Type B pancreatic cell (in vitro differentiated cells): ENCODE measurements at places on chromosomes 3 and 15.

DNA sequence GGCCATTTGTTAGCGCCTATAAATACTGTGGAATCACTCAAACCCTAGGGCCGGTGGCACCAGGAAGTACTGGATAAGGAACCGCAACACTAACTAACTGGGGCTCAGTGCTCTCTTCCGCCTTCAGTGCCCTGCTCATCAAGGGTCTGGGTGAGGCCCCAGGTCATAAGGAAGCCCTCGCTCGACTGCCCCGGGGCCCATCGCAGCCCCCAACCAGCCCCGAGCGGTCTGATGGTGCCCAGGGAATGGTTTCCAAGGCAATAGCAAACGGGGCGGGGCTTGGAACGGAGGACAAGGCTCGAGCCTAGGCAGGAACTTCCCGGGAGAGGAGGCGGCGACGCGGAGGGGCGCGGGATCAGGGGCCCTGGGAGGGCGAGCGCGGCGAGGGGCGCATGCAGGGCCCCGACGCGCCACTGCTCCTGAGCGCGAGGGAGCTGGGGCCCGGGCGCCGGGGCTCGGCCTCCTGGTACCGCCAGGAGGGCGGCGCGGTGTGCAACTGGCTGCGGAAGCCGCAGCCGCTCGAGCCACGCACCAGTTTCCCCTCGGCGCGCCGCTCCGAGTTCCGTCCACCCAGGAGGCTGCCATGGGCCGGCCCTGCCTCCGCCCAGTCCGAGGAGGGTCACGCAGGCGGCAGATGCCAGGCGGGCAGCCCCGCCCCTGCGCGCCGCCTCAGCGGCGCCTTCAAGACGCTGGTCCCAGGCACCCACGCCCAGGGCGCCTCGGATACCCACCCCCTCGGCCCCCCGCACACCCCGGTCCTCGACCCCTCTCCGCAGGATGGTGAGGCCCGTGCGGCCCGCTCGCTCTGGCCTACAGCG is at the start of gene TTLL3:
Gene TTLL3, plus strand, starts transcription at position 648 of the 818 bp plus-strand sequence. CDS start 400 bp downstream, outside the sequence.
- H3K27ac ChIP-seq = peak within 1 kb of the TSS; percentile 88
- H3K36me3 ChIP-seq = no peaks in the 10 kb centered on the region
- peaks cover 33% of the 10 kb centered on the region for H3K4me1 ChIP-seq

GRCh38 chr3:46440531-46441294 is 24.0 kb downstream of the LTF start:
- no peak overlapping the region for H3K27ac ChIP-seq
- H3K36me3 ChIP-seq = no peaks in the 10 kb centered on the region
- no peak for DNase-seq
- no peaks in the 10 kb centered on the region for H3K27me3 ChIP-seq

- H3K27me3 ChIP-seq = no peaks in the 10 kb centered on the region
- H3K4me1 ChIP-seq = peaks cover 43% of the 10 kb centered on the region
- H3K4me3 ChIP-seq = peak overlapping the region; percentile 98
- peak; percentile 75 for DNase-seq
- H3K27ac ChIP-seq = peak overlapping the region; percentile 90
Observed at GRCh38 chr3:37243820-37244748, 69.7 kb upstream of the LRRFIP2 start.

GRCh38 chr3:22960105-22960984 is 242.8 kb upstream of the UBE2E2 start:
- H3K4me1 ChIP-seq = peaks cover 13% of the 10 kb centered on the region
- DNase-seq = no peak
- H3K27me3 ChIP-seq = peaks cover 16% of the 10 kb centered on the region
- no peak overlapping the region for H3K27ac ChIP-seq

DNA sequence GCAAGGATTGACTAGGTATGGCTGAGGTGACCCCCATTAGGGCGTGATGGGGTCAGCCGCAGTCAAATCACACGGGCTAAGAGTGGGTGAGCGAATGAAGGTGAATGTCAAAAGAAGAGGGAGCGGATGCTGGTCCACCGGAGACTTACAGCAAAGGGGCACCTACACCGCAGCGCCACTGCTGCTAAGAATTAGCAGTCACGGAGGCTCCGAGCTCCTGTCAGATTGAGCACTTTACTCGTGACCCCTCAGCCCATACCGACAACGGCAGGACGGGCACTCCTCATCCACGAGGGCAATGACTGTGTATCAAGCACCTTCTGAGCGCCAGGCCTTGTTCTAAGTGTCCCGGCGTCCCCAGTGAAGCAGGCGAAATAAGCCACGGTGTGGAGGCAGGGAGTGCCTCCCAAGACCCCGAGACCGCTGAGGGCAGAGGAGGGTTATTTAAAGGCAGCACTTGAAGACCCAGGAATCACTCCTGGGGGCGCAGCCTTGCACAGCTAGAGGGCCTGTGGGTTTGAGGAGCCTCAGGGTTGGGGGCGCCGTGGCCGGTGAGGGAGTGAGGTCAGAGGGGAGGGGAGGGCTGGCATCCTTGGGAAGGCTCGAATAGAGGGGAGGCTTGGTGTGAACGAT is 61.6 kb upstream of the GATA2 start:
- no peaks in the 10 kb centered on the region for H3K36me3 ChIP-seq
- peak; percentile 61 for DNase-seq
- H3K4me3 ChIP-seq = no peak overlapping the region

DNA sequence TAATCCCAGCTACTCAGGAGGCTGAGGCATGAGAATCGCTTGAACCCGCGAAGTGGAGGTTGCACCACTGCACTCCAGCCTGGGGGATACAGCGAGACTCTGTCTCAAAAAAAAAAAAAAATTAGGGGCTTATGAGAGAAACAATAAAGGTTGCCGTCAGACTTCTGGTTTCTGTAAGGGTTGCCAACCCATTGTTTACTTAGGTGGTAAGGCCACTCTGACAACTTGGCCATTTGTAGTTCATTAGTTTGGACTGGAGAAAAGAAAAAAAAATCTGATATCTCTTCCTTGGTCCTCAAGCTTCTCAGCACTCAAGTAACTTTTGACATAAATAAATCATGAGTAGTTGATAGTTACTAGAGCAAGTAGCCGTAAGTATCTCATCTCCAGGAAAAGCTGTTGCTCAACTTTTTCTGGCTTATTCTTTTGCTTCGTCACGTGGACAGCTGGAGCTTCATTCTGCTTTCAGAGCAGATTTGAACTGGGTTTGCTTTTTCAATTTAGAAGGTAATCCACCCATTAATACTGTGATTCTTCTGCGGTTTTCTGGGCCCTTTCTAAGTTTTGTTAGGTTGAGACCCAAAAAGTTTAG is 9.4 kb downstream of the SNX1 start:
- peaks cover 16% of the 10 kb centered on the region for H3K4me1 ChIP-seq
- no peak for DNase-seq
- no peak overlapping the region for H3K4me3 ChIP-seq
- no peaks in the 10 kb centered on the region for H3K27me3 ChIP-seq

DNA sequence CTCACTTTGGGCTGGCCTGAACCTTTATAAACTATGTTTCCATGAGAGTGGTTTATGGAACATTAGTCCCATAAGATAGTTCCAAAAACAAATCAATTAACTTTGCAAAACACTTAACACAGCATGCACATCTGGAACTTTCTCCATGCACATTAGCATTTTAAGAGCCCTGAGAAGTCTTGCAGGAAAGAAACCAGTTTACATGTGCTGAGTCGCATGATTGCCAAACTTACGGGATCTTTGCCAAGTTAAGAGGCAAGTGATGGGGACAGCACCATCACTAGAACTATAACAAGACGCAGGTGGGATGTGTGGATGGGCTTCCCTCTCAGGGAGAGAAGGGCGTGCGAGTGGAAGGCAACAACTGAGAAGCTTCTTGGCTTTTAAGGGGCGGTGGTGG is 20.7 kb downstream of the ADAMTS9 start:
- H3K4me3 ChIP-seq = no peak overlapping the region
- no peaks in the 10 kb centered on the region for H3K4me1 ChIP-seq
- H3K27ac ChIP-seq = no peak overlapping the region
- H3K36me3 ChIP-seq = peaks cover 11% of the 10 kb centered on the region
- H3K27me3 ChIP-seq = no peaks in the 10 kb centered on the region
- no peak for DNase-seq

GRCh38 chr3:181623924-181624694 is 87.6 kb upstream of the SOX2 start:
- H3K4me1 ChIP-seq = peaks cover 15% of the 10 kb centered on the region
- no peak for DNase-seq
- H3K27ac ChIP-seq = peak overlapping the region; percentile 85
- H3K27me3 ChIP-seq = no peaks in the 10 kb centered on the region
- H3K4me3 ChIP-seq = peak overlapping the region; percentile 59

GRCh38 chr15:48996276-48996675 is 32.6 kb upstream of the SHC4 start:
- no peak overlapping the region for H3K27ac ChIP-seq
- H3K36me3 ChIP-seq = peaks cover 44% of the 10 kb centered on the region
- no peaks in the 10 kb centered on the region for H3K4me1 ChIP-seq
- no peaks in the 10 kb centered on the region for H3K27me3 ChIP-seq
- no peak overlapping the region for H3K4me3 ChIP-seq
- no peak for DNase-seq

DNA sequence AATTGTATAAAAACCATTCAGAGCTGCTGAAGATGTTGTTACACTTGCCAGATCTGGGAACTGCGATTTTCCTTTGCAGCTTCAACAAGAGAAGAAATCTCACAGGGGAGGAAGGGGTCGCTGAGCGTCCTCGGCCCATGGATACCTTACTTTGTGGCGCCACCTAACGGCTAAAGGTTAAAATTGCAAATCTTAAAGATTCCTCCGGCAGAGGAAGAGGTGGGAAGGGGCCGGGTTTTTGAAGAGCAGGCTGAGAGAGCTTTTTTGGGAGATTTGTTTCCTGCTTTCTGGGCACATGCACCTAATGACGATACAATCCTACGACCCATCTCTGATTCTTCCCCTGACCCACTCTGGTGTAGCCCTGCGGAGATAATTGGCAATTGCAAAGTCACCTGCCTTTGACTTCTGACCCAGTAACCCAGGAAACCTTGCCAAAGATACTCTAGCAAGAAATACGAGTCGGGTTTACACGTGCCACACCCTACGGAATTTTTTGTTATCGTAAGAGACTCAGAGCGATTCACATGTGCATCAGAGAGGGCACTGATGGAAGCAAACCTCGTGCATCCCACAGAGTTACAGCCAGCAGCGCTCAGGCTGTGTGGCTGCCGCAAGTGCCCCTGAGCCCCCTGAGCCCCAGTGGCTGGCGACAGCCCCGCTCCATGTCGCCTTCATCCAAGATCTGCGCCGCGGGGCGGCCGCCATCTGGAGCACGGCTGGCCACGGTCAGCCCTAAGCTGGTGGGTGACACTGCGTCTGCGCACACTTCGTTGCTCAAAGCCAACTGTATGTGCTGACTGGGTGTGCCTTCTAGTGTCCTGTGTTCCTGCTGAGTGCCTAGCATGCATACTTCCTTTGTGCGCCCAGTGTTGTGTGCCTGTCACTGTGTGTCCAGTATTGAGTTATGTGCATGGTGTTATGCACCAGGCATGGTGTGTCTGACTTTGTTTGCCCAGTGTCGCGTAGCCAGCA is 55.2 kb upstream of the CHRNA7 start:
- no peaks in the 10 kb centered on the region for H3K36me3 ChIP-seq
- DNase-seq = no peak
- peak overlapping the region; percentile 46 for H3K27ac ChIP-seq
- peaks cover 23% of the 10 kb centered on the region for H3K27me3 ChIP-seq

- no peak overlapping the region for H3K27ac ChIP-seq
- H3K27me3 ChIP-seq = no peaks in the 10 kb centered on the region
- peaks cover 5% of the 10 kb centered on the region for H3K4me1 ChIP-seq
- no peak overlapping the region for H3K4me3 ChIP-seq
- no peaks in the 10 kb centered on the region for H3K36me3 ChIP-seq
- no peak for DNase-seq
Observed at GRCh38 chr3:30193625-30194044, 412.8 kb upstream of the TGFBR2 start.

DNA sequence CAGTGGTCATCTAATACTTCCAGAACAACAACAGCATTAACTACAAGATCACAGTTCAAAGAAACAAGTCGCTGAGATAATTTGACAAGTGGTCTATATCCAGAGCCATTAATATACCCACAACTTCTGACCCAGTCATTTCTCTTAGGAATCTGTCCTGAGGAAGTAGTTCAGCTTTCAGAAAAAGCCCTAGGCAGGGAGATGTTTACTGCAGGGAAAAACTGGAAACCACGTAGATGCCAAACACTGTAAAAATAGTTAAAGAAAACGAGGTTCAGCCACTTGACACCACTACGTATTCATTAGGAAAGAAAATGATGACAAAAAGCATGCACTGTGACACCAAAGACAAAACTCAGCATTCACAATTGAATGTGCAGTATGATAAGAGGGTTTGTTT is 22.3 kb upstream of the CDCP1 start:
- DNase-seq = no peak
- peaks cover 6% of the 10 kb centered on the region for H3K36me3 ChIP-seq
- peaks cover 38% of the 10 kb centered on the region for H3K4me1 ChIP-seq
- no peaks in the 10 kb centered on the region for H3K27me3 ChIP-seq
- H3K4me3 ChIP-seq = no peak overlapping the region

DNA sequence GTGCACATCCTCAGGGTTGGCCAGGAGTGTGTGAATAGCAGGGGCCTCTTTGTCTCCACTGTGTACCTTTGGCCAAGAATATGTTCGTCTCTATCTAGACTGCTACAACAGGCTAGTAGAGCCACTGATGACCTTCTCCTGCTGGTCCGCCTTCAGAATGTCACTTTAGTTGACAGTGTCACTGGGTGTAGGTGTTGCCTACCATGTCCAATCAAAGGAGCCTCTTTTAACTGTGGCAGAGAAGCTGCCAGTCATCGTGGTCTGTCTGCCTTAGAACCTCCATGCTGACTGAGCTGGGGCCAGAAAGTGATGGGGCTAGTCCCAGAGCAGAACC is 40.1 kb downstream of the OXSR1 start:
- H3K27me3 ChIP-seq = no peaks in the 10 kb centered on the region
- H3K4me1 ChIP-seq = no peaks in the 10 kb centered on the region
- H3K36me3 ChIP-seq = peaks cover 16% of the 10 kb centered on the region
- DNase-seq = no peak
- H3K4me3 ChIP-seq = no peak overlapping the region

- H3K4me3 ChIP-seq = no peak overlapping the region
- no peaks in the 10 kb centered on the region for H3K27me3 ChIP-seq
- DNase-seq = no peak
- no peak overlapping the region for H3K27ac ChIP-seq
Observed at GRCh38 chr15:25600751-25601150, 161.9 kb upstream of the UBE3A start.

- H3K4me1 ChIP-seq = peaks cover 19% of the 10 kb centered on the region
- H3K36me3 ChIP-seq = peaks cover 46% of the 10 kb centered on the region
- no peak for DNase-seq
- H3K27me3 ChIP-seq = no peaks in the 10 kb centered on the region
- no peak overlapping the region for H3K4me3 ChIP-seq
- no peak overlapping the region for H3K27ac ChIP-seq
Observed at GRCh38 chr3:105821433-105821832, 47.4 kb downstream of the CBLB start.

GRCh38 chr3:123576122-123576521 is 8.7 kb downstream of the HACD2 start:
- H3K27ac ChIP-seq = no peak overlapping the region
- H3K36me3 ChIP-seq = peaks cover 29% of the 10 kb centered on the region
- DNase-seq = no peak
- no peaks in the 10 kb centered on the region for H3K27me3 ChIP-seq
- peaks cover 4% of the 10 kb centered on the region for H3K4me1 ChIP-seq

GRCh38 chr3:171584100-171584499 is 123.9 kb upstream of the TNIK start:
- H3K4me3 ChIP-seq = no peak overlapping the region
- no peak overlapping the region for H3K27ac ChIP-seq
- DNase-seq = no peak

- H3K36me3 ChIP-seq = no peaks in the 10 kb centered on the region
- no peaks in the 10 kb centered on the region for H3K27me3 ChIP-seq
- DNase-seq = no peak
- no peak overlapping the region for H3K4me3 ChIP-seq
Observed at GRCh38 chr3:48739617-48739954, 22.6 kb upstream of the IP6K2 start.

- no peaks in the 10 kb centered on the region for H3K27me3 ChIP-seq
- no peak for DNase-seq
- peaks cover 29% of the 10 kb centered on the region for H3K36me3 ChIP-seq
- no peak overlapping the region for H3K4me3 ChIP-seq
- H3K27ac ChIP-seq = no peak overlapping the region
Observed at GRCh38 chr3:111902534-111902933, 43.5 kb downstream of the PHLDB2 start.
